ENCODE measurements at places on chromosomes 12 and 14. TPM values are rescaled to one million over a fixed set of nuclear protein-coding genes. Genes with fewer than 3 reads are reported as not detected.

- peaks cover 3% of the 10 kb centered on the region for H3K4me1 ChIP-seq
- H3K27me3 ChIP-seq, result no peaks in the 10 kb centered on the region
- no peak overlapping the region for H3K27ac ChIP-seq
- H3K4me3 ChIP-seq, result no peak overlapping the region
- no peak for DNase-seq
Measured at GRCh38 chr14:64092940-64093339, 201.2 kb downstream of the ESR2 start.

- DNase-seq, result peak; percentile 78
- no peak overlapping the region for H3K4me3 ChIP-seq
Measured at GRCh38 chr12:42299392-42300308, 26.2 kb downstream of the ZCRB1 start.

Gene TMEM30B
- total RNA-seq, result not detected

DNA sequence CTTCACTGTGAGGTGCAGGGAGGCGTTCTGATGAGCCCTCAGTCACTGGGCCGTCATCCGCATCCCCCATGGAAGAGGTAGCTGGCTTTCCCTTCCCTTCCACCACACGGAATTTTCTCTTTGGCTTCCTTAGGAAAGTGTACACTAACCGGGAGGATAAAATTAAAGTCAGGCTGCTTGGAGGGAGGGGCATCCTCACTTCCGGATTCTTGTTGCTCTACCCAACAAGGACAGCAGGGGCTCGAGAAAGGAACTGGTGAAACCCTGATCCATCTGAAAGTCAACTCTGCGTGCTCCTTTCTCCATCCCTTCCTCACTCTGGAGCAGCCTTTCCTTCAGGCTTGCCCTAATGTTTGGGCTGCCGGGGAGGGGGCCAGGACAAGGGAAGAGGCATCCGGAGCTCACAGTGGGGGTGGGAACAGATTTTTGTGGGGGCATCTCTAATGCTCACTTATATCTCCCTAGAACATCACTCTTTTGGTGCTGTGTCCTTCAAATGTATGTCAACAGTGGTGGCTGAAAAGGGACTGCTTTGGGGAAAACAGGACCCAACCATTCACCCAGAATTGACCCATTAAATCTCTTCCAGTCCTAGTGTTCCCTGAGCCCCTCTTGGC lies 101.4 kb upstream of the FKBP4 start:
- H3K27ac ChIP-seq, result no peak overlapping the region
- no peak overlapping the region for H3K4me3 ChIP-seq
- H3K27me3 ChIP-seq, result peaks cover 40% of the 10 kb centered on the region
- no peaks in the 10 kb centered on the region for H3K36me3 ChIP-seq
- no peak for DNase-seq
- no peaks in the 10 kb centered on the region for H3K4me1 ChIP-seq

- H3K4me3 ChIP-seq, result no peak overlapping the region
- no peaks in the 10 kb centered on the region for H3K36me3 ChIP-seq
- H3K27ac ChIP-seq, result no peak overlapping the region
Measured at GRCh38 chr12:86601550-86602308, 345.5 kb upstream of the MGAT4C start.

GRCh38 chr12:19841451-19841850 lies 402.2 kb downstream of the AEBP2 start:
- no peaks in the 10 kb centered on the region for H3K36me3 ChIP-seq
- H3K4me1 ChIP-seq, result peaks cover 2% of the 10 kb centered on the region
- no peak for DNase-seq
- H3K27me3 ChIP-seq, result no peaks in the 10 kb centered on the region

Gene PTPN6
- 5.2 TPM for total RNA-seq
